Activated naive CD8-positive, alpha-beta T cell treated with anti-CD3 and anti-CD28 coated beads for 36 hours (primary cell): ENCODE measurements at places on chromosomes 5 and 9.
A peak's percentile ranks its signal among the peaks of the same experiment; 100 is the strongest.

- DNase-seq = peak; percentile 78
- peak overlapping the region; percentile 99 for H3K27ac ChIP-seq
- peak overlapping the region; percentile 99 for H3K4me3 ChIP-seq
- peaks cover 91% of the 10 kb centered on the region for H3K36me3 ChIP-seq
Measured at GRCh38 chr5:170293273-170293672, 4.3 kb downstream of the LCP2 start.

GRCh38 chr9:75001719-75002421 lies 26.2 kb downstream of the CARNMT1 start:
- H3K4me1 ChIP-seq = peaks cover 4% of the 10 kb centered on the region
- DNase-seq = no peak
- H3K27me3 ChIP-seq = no peaks in the 10 kb centered on the region
- no peak overlapping the region for H3K4me3 ChIP-seq
- peaks cover 15% of the 10 kb centered on the region for H3K36me3 ChIP-seq
- H3K27ac ChIP-seq = no peak overlapping the region

- DNase-seq = no peak
- no peak overlapping the region for H3K4me3 ChIP-seq
- no peak overlapping the region for H3K27ac ChIP-seq
- H3K4me1 ChIP-seq = peaks cover 4% of the 10 kb centered on the region
Measured at GRCh38 chr5:127907907-127908306, 175.7 kb upstream of the SLC12A2 start.

- H3K27ac ChIP-seq = no peak overlapping the region
- peaks cover 61% of the 10 kb centered on the region for H3K4me1 ChIP-seq
- DNase-seq = no peak
- no peak overlapping the region for H3K4me3 ChIP-seq
- peaks cover 53% of the 10 kb centered on the region for H3K36me3 ChIP-seq
Measured at GRCh38 chr9:93505541-93506132, 52.3 kb upstream of the FAM120AOS start.

DNA sequence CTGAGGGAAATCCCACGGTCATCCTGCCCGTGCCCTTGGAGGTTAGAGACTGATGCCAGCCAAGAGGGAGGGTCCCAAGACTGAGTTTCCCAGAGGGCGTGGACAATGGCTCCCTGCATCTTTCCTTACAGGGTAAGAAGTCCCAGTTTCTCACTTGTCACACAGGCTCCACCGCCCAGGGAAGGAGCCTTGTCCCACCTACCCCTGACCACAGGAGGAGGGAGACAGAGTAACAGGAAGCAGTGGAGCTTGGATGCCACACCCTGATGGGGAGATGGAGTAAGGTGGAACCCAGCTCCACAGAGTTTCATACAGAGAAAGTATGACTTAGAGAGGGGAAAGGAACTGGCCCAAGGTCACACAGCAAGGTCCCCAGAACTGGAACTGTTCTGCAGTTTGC lies 9.4 kb upstream of the CD74 start:
- H3K27me3 ChIP-seq = no peaks in the 10 kb centered on the region
- no peak overlapping the region for H3K27ac ChIP-seq
- H3K4me1 ChIP-seq = peaks cover 12% of the 10 kb centered on the region
- H3K36me3 ChIP-seq = no peaks in the 10 kb centered on the region

DNA sequence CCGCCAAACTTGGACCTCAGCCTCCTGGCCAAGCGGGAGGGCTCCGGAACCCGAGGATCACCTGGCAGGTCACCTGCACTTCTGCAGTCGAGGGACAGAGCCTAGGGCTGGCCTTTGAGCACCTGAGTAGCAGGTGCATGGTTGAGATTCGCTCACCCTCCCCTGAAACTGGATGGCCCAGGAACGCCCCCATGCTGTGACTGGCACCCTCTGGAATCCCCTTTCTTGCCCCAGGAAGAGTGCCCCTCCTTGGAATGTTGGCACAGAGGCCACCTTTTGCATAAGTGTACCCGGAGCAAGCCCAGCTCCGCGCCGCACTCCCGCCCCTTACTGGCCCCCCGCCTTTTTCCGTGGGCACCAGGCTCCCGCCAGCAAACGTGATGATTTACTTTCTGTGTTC lies 112.5 kb upstream of the IER5L start:
- no peak for DNase-seq
- no peaks in the 10 kb centered on the region for H3K36me3 ChIP-seq
- H3K27me3 ChIP-seq = no peaks in the 10 kb centered on the region
- no peak overlapping the region for H3K4me3 ChIP-seq
- H3K27ac ChIP-seq = no peak overlapping the region
- H3K4me1 ChIP-seq = peaks cover 4% of the 10 kb centered on the region

- peak overlapping the region; percentile 55 for H3K4me3 ChIP-seq
- peaks cover 1% of the 10 kb centered on the region for H3K36me3 ChIP-seq
- H3K4me1 ChIP-seq = peaks cover 8% of the 10 kb centered on the region
- H3K27me3 ChIP-seq = peaks cover 4% of the 10 kb centered on the region
- DNase-seq = no peak
Measured at GRCh38 chr5:75656311-75657003, 45.2 kb downstream of the ANKDD1B start.
